DMS79 (cell line): ENCODE measurements at places on chromosomes 6 and 20.

- no peak for DNase-seq
Observed at GRCh38 chr6:69900869-69901268, 34.5 kb downstream of the COL19A1 start.

DNA sequence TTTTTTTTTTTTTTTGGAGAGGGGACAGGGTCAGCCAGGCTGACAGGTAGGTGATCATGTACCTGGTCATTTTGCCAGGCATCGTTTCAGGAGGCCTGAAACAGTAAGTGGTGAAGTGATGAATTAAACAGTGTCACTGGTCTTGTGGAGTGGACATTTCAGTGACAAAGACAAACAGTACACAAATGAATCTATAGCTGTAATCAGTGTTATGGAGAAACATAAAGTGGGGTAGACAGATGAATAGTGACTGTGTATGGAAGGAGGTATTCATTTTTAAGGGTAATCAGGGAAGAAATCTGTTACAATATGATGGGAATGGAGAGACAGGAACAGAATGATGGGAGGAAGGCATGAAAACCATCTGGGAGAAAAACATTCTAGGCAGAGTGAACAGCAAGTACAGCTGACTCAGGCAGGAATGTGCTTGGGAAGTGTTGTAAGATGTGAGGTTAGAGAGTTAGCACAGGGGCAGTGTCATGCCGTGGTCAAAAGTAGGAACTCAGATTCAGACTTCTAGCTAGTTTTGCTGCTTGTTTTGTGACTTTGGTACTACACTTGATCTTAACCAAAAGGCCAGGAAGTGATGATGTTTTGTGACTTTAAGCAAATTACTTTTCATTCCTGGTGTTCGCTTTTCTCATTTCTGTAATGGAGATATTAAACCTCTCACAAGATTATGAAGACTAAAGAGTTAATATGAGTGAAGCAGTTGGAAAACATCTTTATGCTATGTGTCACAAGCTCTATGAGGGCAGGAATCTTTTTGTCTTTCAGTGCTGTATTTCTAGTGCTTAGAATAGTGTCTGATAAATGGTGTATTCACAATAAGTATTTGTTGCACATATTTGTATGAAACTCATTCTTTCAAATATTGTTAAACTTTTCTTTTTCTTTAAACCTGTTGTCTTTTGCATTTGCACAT is 43.4 kb downstream of the QKI start:
- no peak for DNase-seq

DNA sequence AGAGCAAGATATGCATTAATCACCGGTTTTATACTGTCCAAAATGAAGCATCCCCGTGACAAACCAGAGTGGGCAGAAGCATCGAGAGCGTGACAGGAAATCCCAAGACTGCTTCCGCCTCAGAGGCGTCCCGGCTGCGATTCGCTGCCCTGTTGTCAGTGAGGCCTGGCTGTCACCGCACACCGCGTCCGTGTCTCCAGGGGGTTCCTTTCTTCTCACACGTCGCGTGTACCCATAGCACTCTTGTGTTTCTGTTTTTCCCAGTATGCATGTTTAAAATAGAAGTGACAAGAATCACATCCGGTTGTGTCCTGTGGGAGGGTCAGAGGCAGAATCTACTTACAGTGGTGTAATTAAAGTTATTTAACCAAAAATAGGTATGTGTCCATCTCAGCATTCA is 8.3 kb upstream of the ADRM1 start:
- no peak for DNase-seq

DNA sequence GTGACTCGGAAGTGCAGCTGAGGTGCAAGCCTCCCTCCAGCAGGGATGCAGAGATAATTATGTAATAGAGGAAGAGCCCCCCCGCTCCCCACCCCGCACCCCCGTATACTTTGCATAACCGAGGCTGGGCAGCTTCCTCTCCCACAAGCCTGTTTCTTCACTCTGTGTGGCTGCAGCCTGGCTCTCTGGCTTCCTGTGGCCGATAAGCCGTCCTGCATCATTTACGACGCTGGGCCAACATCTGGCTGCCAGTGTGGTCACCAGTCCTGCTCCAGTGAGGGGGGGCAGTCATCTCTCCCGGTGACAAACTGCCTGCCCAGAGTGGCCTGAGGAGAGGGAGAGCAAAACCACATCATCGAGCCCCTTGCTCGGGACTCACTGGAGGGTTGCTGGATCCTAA is 59.2 kb downstream of the RBM38 start:
- DNase-seq: no peak

DNA sequence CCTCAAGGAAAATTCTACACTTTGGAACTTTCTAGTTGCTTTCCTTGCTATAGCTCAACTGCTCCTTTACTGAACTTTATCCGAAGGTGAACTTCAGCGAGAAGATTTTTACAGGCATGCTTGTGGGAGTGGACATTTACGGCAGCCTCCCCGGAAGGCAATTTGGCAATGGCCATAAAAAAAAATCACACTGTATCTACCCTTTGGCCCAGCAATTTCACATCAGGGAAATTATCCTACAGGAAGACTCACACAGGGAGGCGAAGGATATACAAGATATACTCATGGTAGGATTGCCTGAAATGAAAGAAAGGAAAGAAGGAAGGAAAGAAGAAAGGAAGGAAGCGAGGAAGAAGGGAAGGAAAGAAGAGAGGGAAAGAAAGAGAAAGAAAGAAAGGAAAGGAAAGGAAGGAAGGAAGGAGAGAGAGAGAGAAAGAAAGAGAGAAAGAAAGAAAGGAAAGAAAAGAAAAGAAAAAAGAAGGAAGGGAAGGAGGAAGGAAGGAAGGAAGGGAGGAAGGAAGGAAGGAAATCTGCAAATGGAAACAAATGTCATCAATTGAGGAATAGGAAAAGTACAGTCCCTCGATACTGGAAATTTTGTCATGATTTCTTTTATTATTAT is 25.7 kb downstream of the OVOL2 start:
- no peak for DNase-seq

- peak; percentile 43 for DNase-seq
Observed at GRCh38 chr6:44538131-44538806, 150.8 kb downstream of the CDC5L start.

DNA sequence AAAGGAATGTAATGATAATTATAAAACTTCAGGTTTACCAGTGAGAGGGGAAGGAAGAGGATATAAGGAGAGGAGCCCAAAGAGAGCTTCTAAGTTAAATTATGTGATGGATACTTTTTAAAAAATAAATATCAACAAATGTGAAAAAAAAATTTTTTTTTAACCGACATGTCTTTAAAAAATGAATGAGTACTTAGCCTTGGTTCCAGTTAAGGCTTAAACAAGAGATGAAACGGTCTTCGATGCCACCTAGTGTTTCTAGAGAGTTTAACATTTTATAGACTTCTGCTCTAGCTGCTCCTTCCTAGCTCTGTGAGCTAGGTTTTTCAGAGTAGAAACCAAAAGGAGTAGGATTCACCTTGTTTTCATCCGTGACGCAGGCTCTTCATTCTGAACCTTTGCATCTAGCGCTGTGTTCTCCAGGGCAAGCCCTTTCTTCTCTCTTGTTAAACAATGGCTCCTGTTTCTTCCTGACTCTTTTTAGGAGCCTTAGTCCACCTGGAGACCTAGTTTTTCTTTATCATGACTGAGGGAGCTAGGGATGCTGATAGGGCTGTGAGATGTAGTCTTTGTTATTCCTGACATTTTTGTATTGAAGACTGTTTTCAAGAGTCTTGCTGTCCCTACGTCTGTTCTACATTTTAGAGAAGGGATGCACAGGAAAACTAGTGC is 42.4 kb upstream of the GNRH2 start:
- DNase-seq: no peak

DNA sequence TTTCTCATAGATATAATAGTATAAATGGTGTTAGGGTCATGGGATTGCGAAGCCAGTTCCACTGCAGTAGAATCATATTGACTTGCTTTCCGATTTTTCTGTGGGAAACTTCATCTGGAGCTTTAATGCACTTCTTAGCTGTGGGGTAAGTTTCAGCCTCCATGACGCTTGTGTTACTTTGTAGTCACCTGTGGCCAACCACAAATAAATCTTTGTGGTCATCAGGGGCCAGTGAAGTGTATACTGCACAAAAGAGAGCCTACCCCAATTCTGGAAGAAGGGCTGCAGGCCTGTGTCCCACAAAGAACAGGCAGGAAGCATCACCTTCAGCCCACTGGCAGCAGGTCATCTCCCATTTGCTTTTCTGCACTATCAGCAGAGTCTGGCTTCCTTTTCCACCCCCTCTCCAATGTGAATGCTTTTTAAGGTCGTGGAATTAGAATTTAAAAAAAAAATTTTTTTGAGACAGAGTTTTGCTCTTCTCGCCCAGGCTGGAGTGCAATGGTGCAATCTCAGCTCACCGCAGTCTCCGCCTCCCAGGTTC is 32.0 kb downstream of the MTHFD1L start:
- no peak for DNase-seq

DNA sequence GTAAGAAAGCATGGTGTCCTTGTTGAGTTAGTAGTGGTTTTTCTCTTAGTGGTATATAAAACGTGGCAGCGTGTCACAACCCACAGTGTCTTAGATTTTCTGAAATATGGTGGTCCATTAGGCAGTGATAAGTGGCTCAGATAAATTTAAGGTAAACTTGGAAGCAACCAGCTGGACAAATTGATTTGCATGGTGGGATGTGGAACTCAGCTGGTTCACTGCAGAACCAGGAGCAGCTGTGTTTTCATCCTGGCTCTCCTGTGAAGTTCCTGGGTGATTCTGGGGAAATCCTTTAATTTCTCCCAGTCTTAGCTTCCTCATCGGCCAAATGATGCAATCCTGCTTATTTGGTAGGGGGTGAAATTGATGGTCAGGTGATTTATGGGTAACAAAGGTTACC is 32.9 kb upstream of the EEF1E1 start:
- no peak for DNase-seq

- peak; percentile 4 for DNase-seq
Observed at GRCh38 chr20:5504061-5504739, 187.4 kb upstream of the PROKR2 start.

DNA sequence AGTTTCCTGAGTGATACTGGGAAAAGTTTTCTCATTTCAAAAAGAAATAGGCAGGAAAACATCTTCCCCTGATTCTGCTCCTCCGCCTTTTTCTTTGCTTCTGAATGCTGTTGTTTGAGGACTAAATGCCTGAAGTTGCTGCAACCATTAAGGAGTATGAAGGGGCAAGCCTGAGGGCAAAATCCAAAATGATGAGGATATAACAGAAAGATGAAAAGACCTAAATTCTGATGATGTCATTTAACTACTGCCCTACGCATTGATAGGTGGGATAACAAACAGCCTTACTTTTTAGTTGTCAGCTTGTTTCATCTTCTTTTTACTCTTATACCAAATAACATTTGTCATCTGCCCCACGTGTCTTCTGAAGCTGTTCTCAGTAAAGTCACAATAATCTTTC is 474.6 kb upstream of the MMS22L start:
- DNase-seq: no peak

DNA sequence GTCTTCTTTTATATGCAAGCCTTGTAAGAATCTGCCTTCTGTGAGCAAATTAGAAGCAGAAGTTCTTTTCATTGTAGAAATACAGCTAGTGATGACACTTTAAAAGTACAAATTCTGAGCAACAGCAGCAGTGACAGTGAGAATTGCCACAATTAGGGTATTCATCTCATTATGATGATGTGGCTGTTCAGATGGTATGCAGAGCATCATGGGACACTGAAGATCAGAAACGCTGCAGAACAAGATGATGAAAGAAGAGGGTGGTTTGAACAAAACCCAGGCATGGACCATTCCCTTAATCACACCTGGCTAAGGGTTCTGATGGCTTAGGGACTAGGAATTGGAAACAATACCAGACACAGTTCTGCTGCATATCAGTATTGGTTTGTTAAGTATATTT is 312.7 kb upstream of the TBX18 start:
- DNase-seq: no peak

DNA sequence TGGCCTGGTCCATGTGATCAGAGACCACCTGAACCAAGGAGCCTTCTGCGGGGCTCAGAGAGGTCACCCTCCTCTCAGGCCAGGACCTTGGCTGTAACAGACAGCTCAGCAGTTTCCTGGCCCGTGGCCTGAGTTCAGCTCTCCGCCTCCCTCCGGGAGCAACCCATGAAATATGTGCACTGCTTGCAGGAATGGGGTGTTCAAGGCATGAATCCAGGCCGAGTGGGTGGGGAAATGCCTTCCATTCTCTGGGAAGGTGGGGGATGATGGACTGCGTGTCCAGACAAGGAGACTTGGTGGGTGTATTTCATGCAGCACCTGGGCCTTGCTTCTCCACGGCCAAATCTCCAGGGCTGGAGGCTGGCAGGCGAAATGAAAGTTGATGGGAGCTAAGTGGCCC is 46.0 kb downstream of the SIRPA start:
- no peak for DNase-seq

GRCh38 chr6:110687326-110687725 is 127.9 kb downstream of the CDK19 start:
- DNase-seq: no peak

GRCh38 chr6:63440057-63440456 is 120.3 kb upstream of the LGSN start:
- DNase-seq: no peak

DNA sequence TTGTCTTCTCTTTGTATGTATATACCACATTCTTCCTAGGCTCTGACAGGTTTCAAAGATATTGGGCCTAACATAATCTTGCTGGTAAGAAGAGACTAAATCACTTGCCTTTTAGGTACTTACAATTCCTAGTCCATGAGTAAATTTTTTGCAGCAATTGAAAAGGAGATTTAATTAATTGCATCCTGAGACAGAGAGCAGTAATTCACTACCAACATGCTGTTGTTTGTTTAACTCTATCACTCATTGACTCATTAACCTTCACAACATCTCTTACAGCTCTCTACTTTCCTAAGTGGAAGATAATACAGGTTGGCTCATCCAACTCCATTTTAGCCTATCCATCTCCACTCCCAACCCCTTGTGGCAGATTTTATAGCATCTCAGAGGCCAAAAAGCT is 280.4 kb downstream of the ALDH8A1 start:
- no peak for DNase-seq

DNA sequence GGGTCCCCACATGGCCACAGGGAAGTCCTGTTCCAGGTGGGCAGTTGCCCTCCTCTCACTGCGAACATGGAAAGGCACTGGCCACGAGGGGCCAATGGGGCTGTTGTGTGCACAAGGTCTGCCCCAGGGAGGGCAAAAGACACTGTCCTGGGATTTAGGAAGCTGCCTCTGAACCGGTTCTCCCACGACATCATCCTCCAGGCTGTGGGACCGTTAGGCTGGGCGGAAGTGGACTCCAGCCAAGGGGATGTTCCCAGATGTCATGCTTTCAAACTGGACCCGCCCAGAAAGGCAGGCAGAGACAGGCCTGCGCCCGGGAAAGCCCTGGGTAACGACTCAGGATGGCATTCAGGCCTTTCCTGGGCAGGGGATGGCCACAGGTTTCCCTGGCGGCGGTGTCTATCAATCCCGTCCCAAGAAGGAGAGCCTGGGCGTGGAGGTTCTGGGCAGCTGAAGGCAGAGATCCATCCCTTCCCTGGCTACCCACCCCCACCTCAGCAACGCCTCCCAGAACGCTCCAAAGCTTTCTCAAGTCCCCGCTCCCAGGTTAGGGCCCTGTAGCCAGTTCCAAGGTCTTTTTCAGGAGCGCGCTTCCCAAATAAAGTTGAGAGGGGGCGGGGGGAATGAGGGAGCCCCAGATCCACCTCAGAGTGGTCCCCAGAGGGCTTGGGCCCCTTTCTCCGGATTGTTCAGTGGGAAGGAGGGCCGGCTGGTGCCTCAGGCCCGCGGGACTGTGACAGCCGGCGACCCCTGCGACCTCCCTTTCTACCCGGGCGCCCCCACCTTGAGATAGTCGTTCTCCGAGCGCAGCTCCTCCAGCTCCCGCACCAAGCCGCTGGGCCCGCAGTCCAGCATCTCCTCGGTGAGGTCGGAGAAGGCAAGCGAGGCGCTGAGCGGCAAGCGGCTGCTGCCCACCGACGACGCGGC is 13.8 kb upstream of the TLDC2 start:
- DNase-seq: peak; percentile 31
